Type B pancreatic cell (in vitro differentiated cells): ENCODE measurements at places on chromosomes 2 and 18.
A peak's percentile ranks its signal among the peaks of the same experiment; 100 is the strongest.

DNA sequence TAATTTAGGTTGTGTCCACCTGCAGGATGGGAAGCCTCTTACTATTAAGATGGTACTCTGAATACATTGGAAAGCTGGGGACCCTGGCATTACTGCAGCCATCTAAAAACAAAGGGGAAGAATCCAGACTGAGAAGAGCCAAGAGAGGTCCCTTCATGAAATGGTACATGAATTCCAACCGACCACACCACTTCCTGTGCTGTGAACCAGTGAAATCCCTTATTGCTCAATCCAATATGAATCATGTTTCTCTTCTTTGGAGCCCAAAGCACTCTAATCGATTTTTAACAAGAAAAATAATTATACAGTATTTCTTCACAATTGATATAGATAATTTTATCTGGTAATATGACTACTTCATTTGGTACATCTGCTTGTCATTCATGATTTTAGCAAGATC, 479.7 kb upstream of the RAB6C start:
- DNase-seq: no peak

DNA sequence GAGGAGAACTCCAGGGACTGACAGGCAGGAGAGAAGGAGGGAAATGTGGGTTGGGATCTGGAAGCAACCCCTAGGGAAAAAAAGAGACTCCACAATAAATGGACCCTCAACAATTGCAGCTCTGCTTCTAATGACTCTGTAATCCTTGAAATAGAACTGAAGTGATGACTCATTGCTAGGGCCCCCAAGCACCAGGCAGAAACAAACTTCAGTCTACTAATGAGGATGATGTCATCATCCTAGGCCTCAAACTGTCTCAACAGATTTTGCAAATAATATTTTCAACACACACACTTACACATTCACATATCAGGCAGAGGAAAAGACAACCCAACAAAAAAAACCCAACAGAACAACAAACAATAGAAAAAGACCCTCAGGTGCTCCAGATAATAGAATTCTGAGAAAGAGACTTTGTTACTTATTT, 143.3 kb downstream of the HDAC4 start:
- no peak for DNase-seq

GRCh38 chr2:26605195-26605998, 35.8 kb downstream of the CIB4 start:
- DNase-seq: peak; percentile 67

- DNase-seq: no peak
These were observed 41.5 kb downstream of the ODC1 start for GRCh38 chr2:10406491-10407188.

GRCh38 chr18:63312737-63313395, 6.7 kb downstream of the BCL2 start:
- no peak for DNase-seq

GRCh38 chr2:37585295-37585908, 86.0 kb downstream of the CDC42EP3 start:
- DNase-seq: no peak

DNA sequence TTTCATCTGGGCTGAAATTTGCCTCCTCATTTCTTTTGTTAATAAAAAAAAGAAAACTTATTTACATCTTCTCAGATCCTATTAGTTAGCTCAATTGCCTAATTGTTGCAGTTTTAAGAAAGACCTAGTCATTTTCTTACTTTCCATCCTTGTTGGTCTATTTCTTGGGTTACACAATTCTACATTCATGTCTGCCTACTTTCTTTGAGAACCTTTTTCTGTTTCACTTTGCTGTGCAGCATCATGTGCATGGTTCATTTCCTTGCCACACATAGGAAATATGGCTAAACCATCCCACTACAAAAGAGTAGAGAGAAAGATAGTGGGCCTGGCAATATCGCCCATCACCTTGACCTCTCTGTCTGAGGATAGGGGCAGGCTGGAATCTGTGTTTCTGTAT, 780.7 kb upstream of the FANCL start:
- no peak for DNase-seq

DNA sequence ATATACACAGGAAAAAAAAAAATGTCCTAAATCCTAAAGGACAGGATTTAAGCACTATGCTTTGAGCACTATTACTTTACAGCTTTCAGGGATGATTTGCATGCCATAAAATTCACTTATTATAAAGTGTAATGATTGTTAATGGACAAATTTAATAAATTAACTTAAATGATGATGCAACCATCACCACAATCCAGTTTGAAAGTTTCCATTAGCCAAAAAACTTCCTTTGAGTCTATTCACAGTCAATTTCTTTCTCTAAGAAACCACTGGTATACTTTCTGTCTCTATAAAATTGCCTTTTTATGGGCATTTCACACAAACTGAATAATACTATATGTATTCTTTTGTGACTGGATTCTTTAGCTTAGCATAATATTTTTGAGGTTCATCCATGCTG, 111.1 kb upstream of the RIOK3 start:
- no peak for DNase-seq

DNA sequence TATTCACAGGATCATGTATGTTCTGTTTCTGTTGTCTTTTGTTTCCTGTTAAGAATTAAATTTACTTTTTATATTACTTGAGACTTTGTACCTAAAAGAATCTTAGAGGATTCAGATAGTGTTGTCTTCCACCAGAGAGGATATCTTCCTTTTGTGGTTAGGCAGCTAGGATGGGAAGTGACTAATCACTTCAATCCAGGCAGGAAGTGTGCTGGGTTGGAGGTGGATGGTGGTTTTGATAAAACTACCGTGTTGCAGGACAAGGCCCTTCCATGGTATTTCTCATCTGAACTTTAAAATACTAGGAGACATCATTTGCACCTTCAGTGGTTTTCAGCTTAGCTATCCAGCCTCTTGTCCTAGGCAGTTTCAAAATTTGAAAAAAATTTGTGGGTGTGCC, 728.6 kb upstream of the CDH2 start:
- DNase-seq: no peak

- no peak for DNase-seq
These were observed 93.3 kb downstream of the MARCHF4 start for GRCh38 chr2:216279031-216279430.

DNA sequence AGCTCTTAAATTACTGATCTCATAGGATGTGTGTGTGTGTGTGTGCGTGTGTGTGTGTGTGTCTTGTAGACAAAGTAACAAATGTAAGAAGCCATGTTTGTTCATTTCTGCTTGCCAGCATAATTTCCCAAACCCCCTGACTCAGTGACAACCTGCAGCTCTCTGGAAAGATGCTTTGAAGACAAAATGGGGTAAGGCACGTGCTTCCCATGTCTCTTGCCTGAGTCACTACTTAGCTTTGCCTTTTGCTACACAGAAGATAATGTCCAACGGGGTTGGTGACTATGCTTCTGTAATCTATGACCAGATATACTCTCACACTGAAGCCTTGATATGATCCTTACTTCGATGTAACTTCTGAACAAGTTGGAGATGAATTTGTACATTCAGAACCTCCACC, 332.0 kb downstream of the SLC4A3 start:
- DNase-seq: no peak

DNA sequence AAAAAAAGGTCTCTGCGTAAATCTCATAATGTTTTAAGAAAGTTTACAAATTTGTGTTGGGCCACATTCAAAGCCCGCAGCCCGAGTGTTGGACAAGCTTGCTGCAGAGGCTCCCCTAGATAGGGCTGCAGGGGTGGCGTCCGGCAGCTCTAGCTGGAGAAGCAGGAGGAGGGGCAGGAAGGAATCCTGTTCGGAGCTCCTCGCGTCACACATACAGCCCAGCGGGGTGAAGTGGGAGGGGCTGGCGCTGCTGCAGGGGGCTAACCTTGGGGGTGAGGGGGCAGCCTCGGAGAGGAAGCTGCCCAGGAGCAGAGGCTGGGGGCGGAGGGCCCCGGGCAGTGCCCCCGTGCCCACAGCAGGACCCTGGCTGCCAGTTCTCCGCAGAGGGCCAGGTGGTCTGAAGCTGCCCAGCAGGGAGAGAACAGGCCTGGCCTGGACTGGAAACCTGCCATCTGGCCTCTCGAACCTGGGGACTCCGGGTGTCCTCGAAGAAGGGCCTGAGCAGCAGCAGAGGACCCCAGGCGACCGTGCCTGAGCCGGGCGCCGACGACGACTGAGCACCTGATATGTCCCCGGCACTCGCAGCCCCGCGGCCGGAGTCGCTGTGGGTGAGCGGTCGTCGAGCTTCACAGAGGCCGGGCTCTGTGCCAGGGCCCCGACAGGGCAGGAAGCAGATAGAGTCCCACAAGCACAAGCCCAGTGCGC, 2.6 kb upstream of the GPR35 start:
- no peak for DNase-seq

DNA sequence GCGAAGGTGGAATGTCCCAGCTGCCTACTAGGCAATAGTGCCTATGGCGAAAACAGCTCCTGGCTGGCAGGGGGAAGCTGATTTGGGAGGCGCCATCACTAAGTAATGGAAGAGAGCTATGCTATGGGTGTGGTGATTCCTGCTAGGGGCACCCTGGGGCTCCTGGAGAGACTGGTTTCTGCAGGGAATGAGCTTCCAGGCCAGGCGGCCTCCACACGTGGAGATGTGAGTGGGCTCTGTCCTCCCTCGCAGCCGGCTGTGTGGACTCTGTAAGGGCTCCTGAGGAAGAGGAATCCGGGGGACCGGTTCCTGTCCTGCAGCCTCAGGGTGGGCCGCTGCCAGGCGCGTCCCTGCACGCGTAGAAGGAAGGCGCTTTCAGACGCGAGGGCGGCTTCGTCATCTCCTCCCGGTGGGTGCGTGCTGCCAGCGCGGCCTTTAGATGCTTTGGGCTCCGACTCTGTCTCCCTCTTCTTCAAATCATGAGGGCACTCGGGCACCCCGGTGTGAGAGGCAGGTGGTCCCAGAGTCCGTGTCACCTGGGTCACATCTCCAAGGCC, 55.5 kb upstream of the ANKRD62 start:
- peak; percentile 69 for DNase-seq

DNA sequence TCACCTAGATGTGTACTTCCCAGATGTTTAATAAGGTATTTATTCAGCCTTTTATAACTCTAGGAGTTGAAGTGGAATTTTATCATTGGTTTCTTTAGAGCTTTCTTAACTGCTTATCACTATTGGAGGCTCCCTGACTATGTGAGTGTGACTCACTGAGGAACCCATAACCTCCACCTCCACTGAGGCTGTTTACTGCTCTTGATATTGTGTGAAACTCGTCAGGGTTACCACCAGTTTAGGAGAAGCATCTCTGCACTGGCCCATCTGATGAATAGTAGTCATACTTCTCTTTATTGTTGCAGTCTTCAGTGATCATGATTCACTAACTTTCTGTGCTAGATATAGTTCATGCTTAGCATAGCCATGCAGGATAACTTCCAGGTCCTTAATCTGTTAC, 79.6 kb upstream of the UBXN4 start:
- no peak for DNase-seq

DNA sequence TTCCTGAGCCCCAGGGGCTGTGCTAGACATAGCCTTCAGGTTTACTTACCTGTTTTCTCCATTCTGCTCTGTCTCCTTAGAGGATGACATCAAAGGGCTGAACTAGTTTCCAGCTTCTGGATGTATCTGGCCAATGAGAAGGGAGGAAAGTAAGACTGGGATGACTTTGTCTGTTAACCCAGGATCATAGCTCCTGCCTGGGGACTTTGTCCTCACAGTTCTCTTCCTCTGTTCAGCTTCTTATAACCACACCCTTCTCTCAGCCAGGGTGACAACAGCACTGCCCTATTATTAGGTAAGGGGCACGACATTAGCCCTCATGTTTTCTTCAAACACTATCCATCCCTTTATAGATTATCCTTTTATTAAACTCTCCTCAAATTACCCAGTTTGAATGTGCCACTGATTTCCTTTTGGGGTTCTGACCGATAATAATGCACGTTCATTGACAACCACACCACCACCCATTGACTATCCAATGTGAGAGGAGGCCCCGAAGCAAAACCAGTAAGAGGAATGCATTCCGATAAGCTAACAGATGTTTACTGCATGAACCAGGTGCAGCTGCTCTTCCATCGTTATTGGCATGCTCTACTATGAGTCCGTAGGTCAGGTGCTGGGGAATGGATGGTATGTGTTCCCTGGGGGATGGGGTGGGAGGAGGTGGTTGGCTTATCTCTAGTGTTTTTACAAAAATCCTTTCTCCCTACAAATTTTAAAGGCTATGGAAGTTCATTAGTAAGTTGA, 23.5 kb downstream of the TSN start:
- DNase-seq: no peak

- DNase-seq: no peak
These were observed 190.4 kb downstream of the KIAA1328 start for GRCh38 chr18:37019157-37019827.

GRCh38 chr2:893311-893710, 57.3 kb upstream of the SNTG2 start:
- DNase-seq: no peak
